ENCODE measurements at places on chromosomes 7 and 10.

DNA sequence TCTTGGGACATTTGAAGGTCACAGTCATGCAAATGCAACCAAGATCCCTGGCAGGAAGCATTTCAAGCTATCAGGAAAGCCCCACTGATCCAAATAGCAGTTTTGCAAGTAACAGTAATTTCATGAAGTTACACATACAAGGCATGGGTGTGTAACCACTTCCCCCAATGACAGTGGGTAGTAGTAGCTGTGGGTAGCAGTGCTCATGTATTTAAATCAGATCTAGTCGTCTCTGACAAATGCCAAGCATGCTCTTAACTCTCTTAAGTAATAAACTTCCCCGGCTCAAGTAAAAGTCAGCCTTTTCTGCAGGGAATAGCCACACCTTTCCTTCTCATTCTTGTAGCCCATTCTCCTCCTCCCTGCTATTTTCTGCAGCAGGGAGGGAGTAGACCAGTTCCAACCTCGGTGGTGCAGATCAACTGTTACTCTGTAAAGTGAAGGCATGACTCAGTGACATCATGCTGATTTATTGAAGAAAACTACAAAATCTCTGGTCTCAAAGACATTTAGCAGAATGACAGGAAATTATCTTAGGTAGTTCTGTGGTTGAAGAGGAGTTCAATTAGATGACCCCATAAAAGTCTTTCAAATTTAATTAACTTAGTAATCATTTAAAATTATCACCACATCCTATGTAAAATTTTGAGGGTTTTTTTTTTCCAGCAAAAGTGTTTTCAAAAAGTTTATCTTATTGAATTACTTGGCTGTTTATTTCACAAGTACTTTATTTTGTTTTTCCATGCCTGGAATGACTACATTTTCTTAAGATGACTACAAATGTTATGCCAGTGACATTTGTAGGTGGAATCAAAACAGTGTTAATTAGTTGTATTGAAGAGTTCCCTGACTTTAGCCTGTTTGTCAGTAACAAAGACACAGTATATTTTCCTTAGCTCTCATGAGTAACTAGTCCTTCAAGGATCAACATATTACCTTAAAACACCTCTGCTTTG is 568.3 kb downstream of the INHBA start:
- no peak for DNase-seq

- DNase-seq, result no peak
These were observed 63.0 kb downstream of the GNAI1 start for GRCh38 chr7:80197627-80198026.

- DNase-seq, result no peak
These were observed 722 bp downstream of the DENND10 start for GRCh38 chr10:119104654-119105015.

DNA sequence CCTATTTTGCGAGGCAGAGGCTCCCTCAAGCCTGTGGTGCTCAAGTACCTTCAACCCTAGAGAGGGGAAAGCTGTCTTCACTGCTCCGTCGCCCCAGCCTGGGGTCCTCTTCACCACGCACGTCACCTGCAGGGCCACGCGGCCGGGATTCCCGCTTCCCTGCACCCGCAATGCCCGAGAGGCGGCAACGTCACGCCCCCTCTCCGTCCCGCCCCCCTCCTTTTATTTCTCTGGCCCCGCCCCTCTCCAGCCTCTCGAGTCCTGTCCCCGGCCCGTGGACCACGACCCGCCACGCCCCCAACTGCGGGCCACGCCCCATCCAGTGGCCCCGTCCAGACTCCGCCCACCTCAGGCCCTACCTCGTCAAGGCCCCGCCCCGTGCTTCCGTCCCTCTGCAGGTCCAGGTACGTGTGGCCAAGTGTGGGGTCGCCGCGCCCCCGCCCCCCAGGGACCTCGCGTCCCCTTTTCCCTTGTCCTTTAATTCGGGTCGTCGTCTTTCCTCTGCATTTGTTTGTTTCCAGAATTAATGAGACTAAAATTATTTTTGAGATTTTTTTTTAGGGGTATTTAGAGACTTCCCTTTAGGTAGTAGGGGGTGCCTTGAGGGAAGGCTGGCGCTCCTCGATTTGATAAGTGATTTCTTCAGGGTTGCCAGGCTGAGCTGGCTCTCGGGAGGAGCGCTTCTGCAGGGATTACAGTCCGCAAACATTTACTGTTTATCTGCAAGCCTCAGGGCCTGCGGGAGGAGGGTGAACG is 69.8 kb upstream of the BAIAP2L1 start:
- no peak for DNase-seq

GRCh38 chr7:156620291-156620675 is 20.3 kb upstream of the RNF32 start:
- DNase-seq, result no peak

DNA sequence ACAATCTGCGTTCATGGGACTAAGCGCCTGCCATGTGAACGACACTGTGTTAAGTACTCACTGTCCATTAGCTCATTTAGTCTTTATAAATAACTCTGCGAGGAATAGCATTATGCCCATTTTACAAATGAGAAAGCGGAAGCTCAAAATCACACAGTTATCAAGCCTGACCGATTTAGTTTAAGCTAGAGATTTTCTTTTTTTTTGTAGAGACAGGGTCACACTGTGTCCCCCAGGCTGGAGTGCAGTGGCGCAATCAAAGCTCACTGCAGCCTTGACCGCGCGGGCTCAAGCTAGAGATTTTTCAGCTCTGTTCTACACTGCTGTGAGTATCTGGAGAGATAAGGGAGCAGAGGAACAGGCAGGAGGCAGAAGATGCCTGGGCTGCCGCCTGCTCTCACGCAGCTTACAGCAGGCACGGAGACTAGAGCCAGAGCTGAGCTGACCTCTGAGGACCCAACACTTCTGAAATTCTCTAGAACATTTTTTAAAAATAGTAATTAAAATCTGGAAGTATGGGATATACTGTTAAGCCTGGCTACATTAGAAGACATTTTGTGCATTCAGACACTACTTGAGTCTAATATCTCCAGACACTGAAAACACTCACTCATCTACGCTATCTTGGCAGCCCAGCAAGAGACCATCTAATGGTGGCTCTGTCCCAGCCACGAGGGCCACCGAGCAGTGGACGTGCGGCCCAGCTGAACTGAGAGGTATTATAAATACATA is 38.7 kb downstream of the GNA12 start:
- no peak for DNase-seq

- no peak for DNase-seq
These were observed 2.2 kb upstream of the TMEM196 start for GRCh38 chr7:19775578-19775977.

DNA sequence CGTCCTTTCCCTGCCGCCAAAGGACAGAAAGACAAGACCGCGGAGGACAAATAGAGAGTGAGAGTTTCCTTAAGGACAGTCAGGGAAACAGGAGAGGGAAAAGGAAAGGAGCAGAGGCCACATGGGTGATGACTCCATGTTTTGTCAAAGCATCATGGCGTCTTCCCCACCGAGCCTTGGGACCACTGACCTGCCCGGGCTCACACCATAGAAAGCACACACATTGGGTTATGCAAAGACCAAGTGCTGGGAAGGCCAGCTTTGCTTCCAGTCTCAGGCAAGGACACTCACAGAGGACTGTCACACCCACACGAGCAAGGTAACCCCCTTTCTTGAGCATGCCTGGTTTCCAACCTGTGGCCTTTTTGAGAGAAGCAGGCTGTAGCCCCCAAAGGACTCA is 23.3 kb upstream of the HABP2 start:
- no peak for DNase-seq

GRCh38 chr10:131173484-131174210 is 137.9 kb downstream of the TCERG1L start:
- no peak for DNase-seq

- DNase-seq, result no peak
These were observed 238.6 kb upstream of the SHH start for GRCh38 chr7:156050636-156051569.

DNA sequence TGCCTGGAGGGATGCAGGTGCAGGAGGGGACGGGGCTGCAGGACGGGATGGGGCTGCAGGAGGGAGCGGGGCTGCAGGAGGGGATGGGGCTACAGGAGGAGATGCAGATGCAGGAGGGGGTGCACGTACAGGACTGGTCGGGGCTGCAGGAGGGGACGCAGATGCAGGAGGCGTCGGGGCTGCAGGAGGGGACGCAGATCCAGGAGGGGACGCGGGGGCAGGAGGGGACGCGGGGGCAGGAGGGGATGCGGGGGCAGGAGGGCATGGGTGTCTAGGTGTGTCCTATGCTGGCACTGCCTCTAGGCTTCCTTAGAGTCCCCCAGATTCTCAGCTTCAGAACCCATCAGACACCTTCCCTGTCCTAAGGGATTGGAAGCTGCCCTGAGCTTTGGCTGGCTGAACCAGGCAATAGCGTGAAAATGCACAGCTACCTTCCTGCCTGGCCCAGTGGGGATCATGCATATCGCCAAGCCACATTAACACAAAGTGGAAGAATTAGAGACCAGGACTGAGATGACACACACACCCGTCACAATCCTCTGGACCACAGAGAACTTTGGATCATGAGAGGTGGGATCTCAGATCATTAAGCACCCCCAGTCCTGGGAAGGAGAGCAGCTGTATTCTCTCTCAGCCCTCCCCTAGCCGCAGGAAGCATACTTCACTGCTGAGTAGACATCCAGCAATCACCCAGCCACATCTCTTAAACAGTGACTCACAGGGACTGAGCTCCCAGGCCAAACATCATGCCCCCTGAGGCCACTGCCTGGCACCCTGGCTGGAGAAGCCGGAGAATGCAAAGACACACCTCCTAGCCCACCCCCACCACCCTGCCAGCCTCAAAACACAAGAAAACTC is 67.3 kb downstream of the VWA2 start:
- no peak for DNase-seq

DNA sequence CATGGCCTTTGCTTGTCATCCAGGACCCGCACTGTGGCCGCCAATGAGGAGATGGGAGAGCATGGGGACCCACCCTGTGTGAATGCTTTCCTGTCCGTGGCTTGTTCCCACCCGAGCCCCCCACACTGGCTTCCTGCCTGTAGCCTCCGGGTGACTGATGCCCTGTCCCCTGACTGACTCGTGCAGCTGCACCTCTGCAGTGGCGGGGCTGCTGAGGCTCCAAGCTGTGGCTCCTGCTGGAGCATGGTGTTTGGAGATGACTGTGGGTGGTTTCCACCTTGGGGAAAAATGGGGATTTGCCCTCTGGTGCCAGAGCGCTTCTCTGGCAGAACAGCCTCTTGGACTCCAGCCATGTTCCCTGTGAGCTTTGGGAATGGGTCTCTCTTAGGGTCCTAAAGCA is 2.1 kb downstream of the CAMK1D start:
- no peak for DNase-seq

Data from NCI-H1694 (cell line).